ENCODE measurements at places on chromosomes 16 and 17.

DNA sequence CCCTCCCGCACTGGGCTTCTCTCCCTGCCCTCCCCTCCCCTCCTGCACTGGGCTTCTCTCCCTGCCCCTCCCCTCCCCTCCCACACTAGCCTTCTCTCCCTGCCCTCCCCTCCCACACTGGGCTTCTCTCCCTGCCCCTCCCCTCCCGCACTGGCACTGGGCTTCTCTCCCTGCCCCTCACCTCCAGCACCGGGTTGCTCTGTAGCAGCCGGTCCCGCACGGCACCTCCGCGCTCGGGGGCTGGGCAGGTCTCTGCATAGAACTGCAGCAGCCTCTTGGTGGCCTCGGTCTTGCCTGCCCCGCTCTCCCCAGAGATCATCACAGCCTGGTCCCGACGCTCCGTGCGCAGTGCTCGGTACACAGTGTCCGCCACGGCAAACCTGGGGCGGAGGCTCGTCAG lies 9.8 kb downstream of the MYO1C start:
- H3K27ac ChIP-seq: no peak overlapping the region
- H3K4me3 ChIP-seq: no peak overlapping the region

- H3K27ac ChIP-seq: no peak overlapping the region
- no peaks in the 10 kb centered on the region for H3K4me1 ChIP-seq
- no peaks in the 10 kb centered on the region for H3K27me3 ChIP-seq
- no peak overlapping the region for H3K4me3 ChIP-seq
- H3K36me3 ChIP-seq: no peaks in the 10 kb centered on the region
Measured at GRCh38 chr16:67490335-67491096, 7.2 kb upstream of the AGRP start.

- no peak overlapping the region for H3K4me3 ChIP-seq
- H3K4me1 ChIP-seq: no peaks in the 10 kb centered on the region
- no peak overlapping the region for H3K27ac ChIP-seq
- no peaks in the 10 kb centered on the region for H3K27me3 ChIP-seq
- H3K36me3 ChIP-seq: peaks cover 9% of the 10 kb centered on the region
- DNase-seq: no peak
Measured at GRCh38 chr17:50192618-50193291, 8.7 kb downstream of the COL1A1 start.

GRCh38 chr17:1035546-1036170 lies 38.7 kb downstream of the TIMM22 start:
- no peaks in the 10 kb centered on the region for H3K4me1 ChIP-seq
- no peak overlapping the region for H3K27ac ChIP-seq
- no peaks in the 10 kb centered on the region for H3K36me3 ChIP-seq
- no peak for DNase-seq
- no peaks in the 10 kb centered on the region for H3K27me3 ChIP-seq

DNA sequence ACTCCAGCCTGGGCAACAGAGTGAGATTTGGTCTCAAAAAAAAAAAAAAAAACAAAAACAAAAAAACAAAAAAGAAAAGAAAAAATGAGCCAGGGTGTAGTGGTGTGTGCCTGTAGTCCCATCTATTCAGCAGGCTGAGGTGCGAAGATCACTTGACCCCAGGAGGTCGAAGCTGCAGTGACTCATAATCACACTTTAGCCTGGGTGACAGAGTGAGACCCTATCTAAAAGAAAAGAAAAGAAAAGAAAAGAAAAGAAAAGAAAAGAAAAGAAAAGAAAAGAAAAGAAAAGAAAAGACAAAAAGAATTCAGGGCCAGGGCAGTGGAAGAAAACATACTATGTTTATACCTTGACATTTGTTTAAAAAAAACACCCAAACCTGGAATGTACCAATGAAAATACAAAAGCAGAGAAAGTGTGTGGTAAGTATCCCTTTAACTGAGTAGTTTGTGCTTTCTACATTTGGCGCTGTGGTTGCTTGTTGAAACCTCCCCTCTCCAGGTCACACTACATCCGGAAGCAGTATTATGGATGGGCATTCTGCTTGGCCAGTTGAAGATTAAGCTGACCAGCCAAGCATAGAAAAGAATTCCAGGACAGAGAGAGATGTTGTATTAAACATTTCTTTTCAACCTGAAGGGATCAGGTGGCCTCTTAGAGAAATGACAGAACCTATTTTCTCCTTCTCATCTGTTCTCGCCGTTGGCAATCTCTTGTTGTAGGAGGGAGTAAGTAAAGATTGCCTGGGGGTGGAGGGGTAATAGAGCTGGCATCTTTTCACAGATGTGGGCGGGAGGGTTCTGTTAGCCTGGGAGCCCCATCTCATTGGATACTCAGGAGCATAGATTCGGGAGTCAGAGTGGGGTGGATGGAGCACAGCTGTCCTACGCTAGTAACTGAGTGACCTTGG lies 12.1 kb upstream of the PRKCB start:
- DNase-seq: no peak
- H3K27ac ChIP-seq: no peak overlapping the region
- H3K27me3 ChIP-seq: no peaks in the 10 kb centered on the region
- H3K4me3 ChIP-seq: no peak overlapping the region
- H3K36me3 ChIP-seq: no peaks in the 10 kb centered on the region

DNA sequence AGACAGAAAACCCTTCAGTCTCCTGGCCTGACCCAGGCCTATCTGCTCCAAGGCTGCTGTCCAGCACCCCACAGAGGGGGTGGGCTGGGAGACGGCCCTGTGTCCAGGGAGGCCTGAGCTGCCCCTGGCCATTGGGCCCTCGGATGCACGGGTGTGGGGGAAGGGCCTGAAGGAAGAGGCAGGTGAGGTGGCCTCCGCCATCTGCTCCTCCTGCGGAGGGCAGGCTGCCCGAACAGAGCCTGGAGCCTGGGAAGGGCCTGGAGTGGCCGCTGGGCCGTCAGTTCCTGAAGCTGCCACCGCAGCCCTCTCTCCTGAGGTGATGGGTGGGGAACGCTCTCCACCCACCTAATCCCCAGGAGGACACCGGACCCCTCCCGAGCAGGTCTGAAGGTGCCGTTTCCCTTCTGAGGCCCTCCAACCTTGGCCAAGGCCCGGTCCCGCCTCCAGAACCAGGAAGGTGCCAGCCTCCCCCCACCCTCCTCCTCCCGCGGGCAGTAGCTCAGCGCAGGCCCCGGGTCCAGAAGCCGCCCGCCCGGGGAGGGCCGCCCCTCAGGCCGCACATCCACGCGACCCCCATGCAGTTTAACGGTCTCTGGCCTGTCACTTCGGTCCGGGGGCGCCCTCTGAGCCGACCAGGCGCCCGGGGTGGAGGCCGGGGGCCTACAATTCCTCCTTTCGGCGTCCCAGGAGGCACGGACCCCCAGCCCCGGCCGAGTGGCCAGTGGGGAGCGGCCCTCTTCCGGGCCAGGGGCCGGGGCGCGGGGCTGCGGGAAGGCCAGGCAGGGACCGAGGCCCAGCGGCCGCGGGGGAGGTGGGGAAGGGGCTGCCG lies 835 bp downstream of the FBXL16 start:
- DNase-seq: no peak
- H3K27ac ChIP-seq: peak overlapping the region; percentile 49
- H3K4me1 ChIP-seq: peaks cover 3% of the 10 kb centered on the region
- H3K36me3 ChIP-seq: no peaks in the 10 kb centered on the region
- H3K27me3 ChIP-seq: no peaks in the 10 kb centered on the region

- H3K36me3 ChIP-seq: no peaks in the 10 kb centered on the region
- DNase-seq: no peak
- no peaks in the 10 kb centered on the region for H3K27me3 ChIP-seq
- no peak overlapping the region for H3K27ac ChIP-seq
- H3K4me3 ChIP-seq: no peak overlapping the region
Measured at GRCh38 chr17:57092171-57092570, 7.1 kb downstream of the AKAP1 start.

DNA sequence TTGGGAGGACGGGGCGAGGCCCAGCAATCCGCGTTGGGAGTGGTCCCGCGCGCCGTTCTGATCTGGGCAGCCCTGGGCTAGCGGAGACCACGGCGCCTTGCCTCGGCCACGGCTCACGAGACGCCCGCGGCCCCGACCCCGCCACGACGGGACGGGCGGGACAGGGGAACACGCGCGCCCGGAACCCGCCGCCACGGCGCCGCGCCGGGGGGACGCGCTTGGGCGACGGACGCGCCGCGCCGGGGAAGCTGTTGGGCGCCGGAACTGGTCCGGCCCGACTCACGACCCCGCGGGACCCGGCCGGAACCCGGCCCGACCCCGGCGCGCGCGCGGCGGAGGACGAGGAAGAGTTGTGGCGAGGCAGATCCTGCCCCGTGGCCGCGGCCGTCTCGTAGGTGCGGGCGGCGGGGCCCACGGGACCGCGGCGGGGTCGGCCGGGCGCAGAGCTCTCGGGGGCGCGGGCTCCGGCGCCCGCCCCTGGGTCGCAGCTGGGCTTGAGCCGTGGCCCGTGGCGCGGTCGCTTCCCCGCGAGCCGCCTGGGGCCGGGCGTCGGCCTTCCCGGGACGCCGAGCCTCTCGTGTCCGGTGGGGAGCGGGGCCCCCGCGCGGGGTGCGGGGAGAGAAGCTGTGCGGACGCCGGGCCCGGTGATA lies at the start of gene ACSF3:
Gene ACSF3 (plus strand): TSS at position 251 of the 650 bp plus-strand sequence. CDS start 6,830 bp downstream, outside the sequence.
- no peaks in the 10 kb centered on the region for H3K36me3 ChIP-seq
- no peaks in the 10 kb centered on the region for H3K4me1 ChIP-seq
- H3K27ac ChIP-seq: peak within 1 kb of the TSS; percentile 36

GRCh38 chr16:2756288-2757015 lies 4.0 kb downstream of the SRRM2 start:
- peaks cover 83% of the 10 kb centered on the region for H3K36me3 ChIP-seq
- no peaks in the 10 kb centered on the region for H3K27me3 ChIP-seq
- peak; percentile 52 for DNase-seq
- H3K4me1 ChIP-seq: peaks cover 16% of the 10 kb centered on the region
- H3K27ac ChIP-seq: no peak overlapping the region

DNA sequence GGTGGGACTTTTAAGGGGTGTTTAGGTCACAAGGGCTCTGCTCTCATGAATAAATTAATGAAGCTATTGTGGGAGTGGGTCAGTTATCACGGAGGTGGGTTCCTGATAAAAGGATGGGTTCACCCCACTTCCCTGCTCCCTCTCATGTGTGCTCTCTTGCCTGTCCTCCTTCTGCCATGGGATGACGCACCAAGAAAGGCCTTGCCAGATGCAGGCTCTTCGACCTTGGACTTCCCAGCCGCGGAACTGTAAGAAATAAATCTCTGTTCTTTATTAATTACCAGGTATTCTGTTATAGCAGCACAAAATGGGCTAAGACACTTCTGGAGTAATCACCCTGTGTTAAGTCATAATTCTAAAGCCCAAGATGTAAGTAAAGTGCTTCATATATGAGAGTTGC lies 141.5 kb downstream of the ASIC2 start:
- no peak overlapping the region for H3K27ac ChIP-seq
- H3K36me3 ChIP-seq: no peaks in the 10 kb centered on the region
- no peak overlapping the region for H3K4me3 ChIP-seq
- no peaks in the 10 kb centered on the region for H3K27me3 ChIP-seq
- no peaks in the 10 kb centered on the region for H3K4me1 ChIP-seq
- no peak for DNase-seq

DNA sequence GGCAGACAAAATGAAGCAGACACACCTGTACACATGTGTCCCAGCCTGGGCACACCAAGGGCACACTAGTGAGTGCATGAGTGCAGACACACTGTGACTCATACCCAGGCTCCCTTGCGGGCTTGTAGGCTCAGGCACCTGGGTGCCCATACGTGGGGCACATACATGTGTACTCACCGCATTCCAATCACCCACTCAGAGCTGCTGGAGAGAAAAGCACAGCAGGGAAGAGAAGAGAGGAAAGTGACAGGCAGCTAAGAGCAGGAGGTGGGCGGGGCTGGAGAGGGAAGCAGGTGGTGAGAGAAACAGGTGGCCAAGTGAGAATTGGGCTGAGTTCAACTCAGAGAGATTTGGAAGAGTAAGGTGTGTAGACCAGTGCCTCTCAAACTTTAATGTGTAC lies 54.0 kb downstream of the TMEM132E start:
- H3K4me1 ChIP-seq: no peaks in the 10 kb centered on the region
- H3K36me3 ChIP-seq: no peaks in the 10 kb centered on the region
- peaks cover 20% of the 10 kb centered on the region for H3K27me3 ChIP-seq
- no peak overlapping the region for H3K27ac ChIP-seq
- H3K4me3 ChIP-seq: no peak overlapping the region

GRCh38 chr17:81295676-81296381 lies 722 bp upstream of the SLC38A10 start:
- peak overlapping the region; percentile 86 for H3K4me3 ChIP-seq
- peaks cover 2% of the 10 kb centered on the region for H3K36me3 ChIP-seq
- peaks cover 13% of the 10 kb centered on the region for H3K4me1 ChIP-seq
- DNase-seq: peak; percentile 91

GRCh38 chr17:76420356-76421043 lies 32.5 kb downstream of the UBE2O start:
- no peak overlapping the region for H3K4me3 ChIP-seq
- no peaks in the 10 kb centered on the region for H3K4me1 ChIP-seq
- no peak overlapping the region for H3K27ac ChIP-seq
- H3K27me3 ChIP-seq: no peaks in the 10 kb centered on the region
- H3K36me3 ChIP-seq: 0 out of 2 replicates have a peak, but pooled peaks cover 4% of the 10 kb centered on the region
- no peak for DNase-seq

- H3K27ac ChIP-seq: no peak overlapping the region
- no peaks in the 10 kb centered on the region for H3K4me1 ChIP-seq
- H3K4me3 ChIP-seq: no peak overlapping the region
- H3K27me3 ChIP-seq: no peaks in the 10 kb centered on the region
- peaks cover 20% of the 10 kb centered on the region for H3K36me3 ChIP-seq
Measured at GRCh38 chr16:24829153-24829552, 16.6 kb upstream of the SLC5A11 start.

DNA sequence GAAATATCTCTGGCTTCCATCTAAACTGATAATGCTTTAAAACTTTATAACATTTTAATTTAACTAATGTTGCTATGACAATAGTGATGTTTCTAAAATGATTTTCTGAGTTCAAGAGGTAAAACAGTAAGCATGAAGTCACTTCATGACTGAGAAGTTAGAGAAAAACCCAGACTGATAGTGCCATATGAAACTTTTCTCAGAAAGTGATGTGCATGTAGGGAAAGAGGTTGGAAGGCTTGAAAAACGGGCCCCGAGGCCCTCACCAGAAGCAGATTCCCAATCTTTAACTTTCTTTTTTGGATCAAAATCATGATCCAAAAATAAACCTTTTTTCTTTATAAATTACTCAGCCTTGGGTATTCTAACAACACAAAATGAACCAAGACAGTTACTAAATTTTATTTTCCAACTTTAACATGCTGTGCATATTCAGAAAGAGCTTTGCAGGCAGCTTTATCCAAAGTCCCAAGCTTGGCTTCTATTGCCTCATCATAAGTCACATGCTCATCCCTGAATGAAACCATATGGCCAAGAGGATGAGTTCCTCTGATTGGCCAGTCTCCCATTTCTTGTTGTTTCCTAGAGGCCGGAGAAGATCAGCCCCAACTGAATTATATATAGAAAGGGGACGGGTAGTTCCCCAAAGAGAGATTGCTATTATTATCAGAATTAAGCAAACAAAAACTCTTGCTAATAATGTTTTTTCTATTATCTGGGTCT lies 357.6 kb upstream of the SALL1 start:
- H3K4me1 ChIP-seq: no peaks in the 10 kb centered on the region
- no peak overlapping the region for H3K27ac ChIP-seq
- DNase-seq: no peak
- H3K4me3 ChIP-seq: no peak overlapping the region

All from RWPE2 (cell line).